ENCODE measurements at places on chromosomes 7 and 10.

DNA sequence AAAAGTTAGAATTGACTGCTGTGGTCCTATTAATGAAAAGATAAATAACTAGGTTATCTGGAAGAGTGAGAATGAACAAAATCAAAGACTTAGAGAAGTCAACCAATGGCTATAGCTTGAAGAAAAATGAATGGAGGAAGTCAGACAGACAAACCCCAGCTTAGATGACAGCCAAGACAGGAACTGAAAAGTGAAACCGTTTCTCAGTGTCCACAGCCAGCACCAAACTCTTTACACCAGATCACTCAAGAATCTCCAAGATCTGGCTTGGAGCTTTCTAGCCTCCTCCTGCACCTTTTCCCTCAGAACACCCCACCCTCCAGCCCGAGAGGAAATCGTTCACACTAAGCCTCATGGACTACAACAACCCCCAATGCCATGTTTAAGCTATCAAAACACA is 167.0 kb downstream of the SFMBT2 start:
- no peak for DNase-seq

- no peak for DNase-seq
These were observed 50.8 kb upstream of the KLF6 start for GRCh38 chr10:3835770-3836169.

DNA sequence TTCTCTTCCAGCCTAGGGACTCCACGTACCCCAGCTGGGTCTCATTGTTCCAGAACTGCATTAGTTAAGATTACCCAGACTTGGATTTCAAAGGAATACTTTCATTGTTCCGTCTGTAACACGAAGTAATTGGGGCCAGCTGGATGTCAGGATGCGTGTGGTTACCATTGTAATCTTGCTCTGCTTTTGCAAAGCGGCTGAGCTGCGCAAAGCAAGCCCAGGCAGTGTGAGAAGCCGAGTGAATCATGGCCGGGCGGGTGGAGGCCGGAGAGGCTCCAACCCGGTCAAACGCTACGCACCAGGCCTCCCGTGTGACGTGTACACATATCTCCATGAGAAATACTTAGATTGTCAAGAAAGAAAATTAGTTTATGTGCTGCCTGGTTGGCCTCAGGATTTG is 21.0 kb downstream of the LRRC17 start:
- DNase-seq, result peak; percentile 70

GRCh38 chr10:124155781-124156435 is 62.5 kb upstream of the CHST15 start:
- DNase-seq, result no peak

- DNase-seq, result no peak
These were observed 174.2 kb downstream of the KMT2E start for GRCh38 chr7:105188201-105188600.

- DNase-seq, result no peak
These were observed 31.2 kb upstream of the TLX1 start for GRCh38 chr10:101099901-101100300.

- no peak for DNase-seq
These were observed 64.4 kb upstream of the NME8 start for GRCh38 chr7:37784015-37784414.

- DNase-seq, result no peak
These were observed 17.5 kb upstream of the SNX8 start for GRCh38 chr7:2331707-2332106.

- DNase-seq, result no peak
These were observed 18.1 kb upstream of the DPYSL4 start for GRCh38 chr10:132168571-132169030.

GRCh38 chr10:91298224-91298871 is 77.9 kb downstream of the PCGF5 start:
- peak; percentile 74 for DNase-seq

DNA sequence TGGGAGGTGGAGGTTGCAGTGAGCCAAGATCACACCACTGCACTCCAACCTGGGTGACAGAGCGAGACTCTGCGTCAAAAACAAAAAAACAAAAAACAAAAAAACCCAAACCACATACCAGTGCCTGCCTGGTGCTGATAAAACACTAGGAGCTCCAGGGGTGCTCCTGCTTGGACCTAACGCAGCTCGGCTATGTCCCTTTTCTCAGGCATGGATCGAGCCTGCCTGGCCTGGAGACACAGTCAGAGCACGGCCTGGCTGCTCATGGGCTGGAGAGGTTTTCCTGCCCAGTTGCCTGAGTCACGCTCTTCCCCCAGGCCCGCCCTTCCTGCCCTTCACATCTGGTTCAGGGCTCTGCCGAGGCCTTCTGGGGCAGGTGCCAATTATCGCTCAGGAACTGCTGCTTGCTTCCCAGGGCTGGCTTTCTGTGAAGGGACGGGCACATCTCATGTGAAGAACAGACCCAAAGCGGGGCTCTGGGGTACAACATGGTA is 12.6 kb upstream of the NPFFR1 start:
- peak; percentile 26 for DNase-seq

- DNase-seq, result no peak
These were observed 29.4 kb upstream of the TRIM8 start for GRCh38 chr10:102614888-102615287.

GRCh38 chr7:137703291-137704010 is 143.3 kb downstream of the DGKI start:
- no peak for DNase-seq

DNA sequence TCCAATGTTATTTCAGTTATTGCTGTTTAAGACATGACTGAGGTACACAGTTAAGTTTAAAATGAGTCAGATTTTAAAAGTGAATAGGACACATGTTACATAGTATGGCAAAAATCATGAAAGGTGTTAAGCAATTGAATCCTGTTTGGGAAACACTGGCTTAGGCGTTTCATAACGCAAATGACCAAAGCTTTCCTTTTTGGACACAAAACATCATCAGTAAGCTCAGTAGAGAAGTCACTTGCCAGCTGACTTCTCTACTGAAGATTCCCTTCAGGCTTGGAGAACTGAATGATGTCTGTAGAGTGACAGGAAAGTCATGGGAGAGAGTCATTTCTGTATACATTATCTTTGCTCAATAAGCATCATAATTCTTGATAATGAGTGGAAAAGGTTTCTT is 64.4 kb upstream of the RSBN1L start:
- no peak for DNase-seq

DNA sequence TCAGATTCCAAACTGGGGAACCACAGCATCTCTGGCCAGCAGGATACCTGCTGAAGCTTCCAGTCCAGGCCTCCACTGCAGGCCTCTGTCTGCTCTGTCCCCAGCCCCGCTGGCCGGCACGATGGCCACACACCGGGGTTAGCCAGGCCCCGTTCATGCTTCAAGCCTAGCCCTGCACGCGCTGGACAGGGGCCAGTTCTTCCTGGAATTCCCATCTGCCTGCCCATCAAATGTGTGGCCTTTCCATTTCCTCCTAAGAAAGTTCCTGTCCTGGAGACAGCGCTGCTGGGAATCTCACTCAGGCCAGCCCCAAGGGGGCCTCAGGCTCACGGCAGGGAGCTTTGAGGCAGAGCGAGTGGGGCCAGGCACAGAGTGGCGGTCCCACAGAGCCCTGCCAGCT is 18.0 kb downstream of the SH2B2 start:
- DNase-seq, result no peak

DNA sequence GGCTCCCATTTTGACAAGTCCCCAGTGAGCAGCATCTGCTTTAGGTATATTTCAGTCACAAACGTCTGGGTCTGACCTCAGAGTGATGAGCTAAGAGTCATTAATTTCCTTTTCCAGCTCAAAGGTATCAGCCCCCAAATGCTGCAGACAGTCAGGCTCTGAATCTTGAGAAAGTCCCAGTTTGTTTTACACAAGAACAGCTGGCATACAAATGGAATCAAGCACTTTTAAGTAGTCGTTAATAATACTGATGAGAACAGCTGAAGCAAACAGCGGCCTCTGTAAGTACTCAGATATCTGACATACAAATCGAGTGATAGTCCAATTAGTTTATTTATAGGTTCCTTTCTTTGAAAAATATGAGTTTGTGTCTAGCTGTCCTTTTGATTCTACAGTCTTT is 49.4 kb upstream of the MSRB2 start:
- DNase-seq, result no peak

- no peak for DNase-seq
These were observed 40.1 kb upstream of the GNA12 start for GRCh38 chr7:2884161-2884560.

- DNase-seq, result no peak
These were observed 3.0 kb downstream of the NUP42 start for GRCh38 chr7:23184709-23185359.

GRCh38 chr7:143493751-143494150 is 16.1 kb downstream of the TAS2R41 start:
- DNase-seq, result no peak

DNA sequence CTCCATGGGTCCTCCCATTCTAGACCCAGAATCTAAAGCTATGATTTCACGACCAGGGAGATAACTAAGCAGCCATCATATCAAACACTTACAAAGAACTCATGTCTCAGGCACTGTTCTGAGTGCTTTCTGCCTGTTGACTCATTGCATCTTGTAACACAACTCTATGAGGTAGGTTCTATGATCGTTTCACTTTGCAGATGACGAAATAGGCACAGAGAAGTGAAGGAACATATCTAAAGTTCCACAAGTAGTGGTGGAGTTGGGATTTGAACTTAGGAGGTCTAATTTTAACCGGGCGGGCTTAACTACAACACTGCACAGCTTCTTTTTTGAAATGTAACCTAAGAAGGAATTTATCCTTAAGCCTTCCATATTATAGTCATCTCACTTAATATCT is 2.9 kb downstream of the RBP4 start:
- no peak for DNase-seq

- no peak for DNase-seq
These were observed 866 bp upstream of the SFMBT2 start for GRCh38 chr10:7411671-7412128.

- peak; percentile 97 for DNase-seq
These were observed 253.2 kb upstream of the INHBA start for GRCh38 chr7:41955893-41956675.

- no peak for DNase-seq
These were observed 15.2 kb downstream of the PDGFA start for GRCh38 chr7:504221-505111.

- no peak for DNase-seq
These were observed 308.6 kb upstream of the NRP1 start for GRCh38 chr10:33643042-33643441.

GRCh38 chr10:117094856-117095255 is 43.2 kb downstream of the VAX1 start:
- DNase-seq, result no peak

GRCh38 chr10:22268503-22268902 is 47.7 kb upstream of the COMMD3 start:
- DNase-seq, result no peak

GRCh38 chr7:285731-286130 is 4.2 kb upstream of the FOXL3 start:
- DNase-seq, result no peak

- no peak for DNase-seq
These were observed 737.7 kb upstream of the C7orf33 start for GRCh38 chr7:147852833-147853232.

- DNase-seq, result no peak
These were observed 12.0 kb downstream of the JCAD start for GRCh38 chr10:30047430-30047829.

DNA sequence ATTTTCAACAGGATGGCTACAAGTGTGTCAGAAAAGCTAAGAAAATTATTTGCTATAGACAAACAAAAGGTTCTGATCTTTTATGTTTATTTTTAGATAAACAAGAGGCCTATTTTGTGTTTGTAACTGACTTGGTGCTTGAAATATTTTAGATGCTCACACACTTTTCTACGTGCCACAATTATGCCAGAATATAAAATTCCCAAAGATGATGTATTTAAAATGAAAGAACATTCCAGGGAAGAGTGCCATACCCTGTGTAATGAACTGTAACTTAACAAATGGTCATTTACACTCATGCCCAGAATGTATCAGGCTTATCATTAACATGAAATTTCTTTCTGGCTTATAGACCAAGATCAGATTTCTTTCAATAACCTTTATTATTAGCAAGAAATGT is 144.9 kb upstream of the MTPN start:
- no peak for DNase-seq

DNA sequence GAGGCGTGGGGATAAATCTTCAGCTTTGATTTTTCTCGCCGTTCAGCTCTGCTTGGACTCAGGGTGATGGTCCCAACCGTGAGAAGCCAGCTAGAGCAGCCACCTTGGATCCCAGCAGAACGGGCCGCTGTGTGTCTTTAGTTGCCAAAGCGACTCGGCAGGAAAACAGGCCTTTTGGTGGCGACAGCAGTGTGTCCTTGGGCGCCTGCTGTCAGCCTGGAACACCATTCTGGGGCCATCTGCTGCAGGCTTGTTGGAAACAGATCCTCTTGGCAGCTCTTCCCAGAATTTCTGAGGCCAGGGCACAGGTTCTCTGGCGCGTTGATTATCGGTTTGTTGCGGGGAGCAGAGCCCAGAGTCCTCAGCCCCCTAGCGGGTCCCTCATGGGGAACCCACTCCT is 97.6 kb downstream of the CUX1 start:
- no peak for DNase-seq

- DNase-seq, result no peak
These were observed 357.7 kb upstream of the LRRN3 start for GRCh38 chr7:110733221-110733620.

GRCh38 chr7:108637049-108637621 is 67.5 kb downstream of the DNAJB9 start:
- no peak for DNase-seq

- no peak for DNase-seq
These were observed 90.5 kb downstream of the CLEC2L start for GRCh38 chr7:139613971-139614411.

DNA sequence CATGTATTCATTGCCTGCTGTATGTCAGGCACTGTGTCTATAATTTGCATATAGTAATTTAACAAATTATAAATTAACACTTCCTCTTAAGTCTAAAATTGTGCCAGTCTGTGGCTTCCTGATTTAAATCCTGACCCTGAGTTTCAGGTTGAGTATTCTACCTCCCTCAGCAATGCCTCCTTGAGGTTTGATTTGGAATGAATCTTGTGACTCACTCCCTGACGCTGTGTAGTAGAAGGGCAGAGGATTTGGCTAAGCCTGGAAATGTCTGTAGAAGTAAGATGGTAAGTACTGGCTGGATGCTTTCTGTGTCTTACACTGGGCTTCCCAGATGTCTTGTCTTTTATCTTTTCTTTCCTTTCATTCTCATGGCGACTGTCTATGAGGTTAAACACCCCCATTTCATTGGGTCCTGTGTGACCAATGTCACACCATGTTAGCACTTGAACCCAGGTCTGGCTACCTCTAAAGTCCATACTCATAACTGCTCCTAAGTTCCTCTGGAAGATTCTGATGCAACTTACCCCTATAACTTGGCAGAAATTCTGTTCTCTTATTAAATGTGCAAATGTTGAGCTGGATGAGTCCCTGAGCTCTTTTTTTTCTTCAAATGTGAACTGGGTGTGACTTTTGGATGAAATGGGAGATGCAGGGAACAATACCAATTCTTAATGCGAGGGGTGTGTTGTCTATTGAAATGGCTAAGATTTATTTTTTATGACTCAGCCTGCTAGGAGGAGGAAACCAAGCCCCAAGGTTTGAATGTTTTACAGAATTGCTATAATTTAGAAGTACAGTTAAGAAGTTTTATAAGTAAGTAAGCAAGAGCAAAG is 48.5 kb downstream of the PLCE1 start:
- DNase-seq, result no peak

- DNase-seq, result no peak
These were observed 6.7 kb downstream of the ECD start for GRCh38 chr10:73161079-73161478.

All from smooth muscle cell of the brain vasculature (primary cell).